Psoas muscle (tissue), 8 donors: ENCODE measurements at places on chromosomes 1 and 21. TPM values are rescaled to one million over a fixed set of nuclear protein-coding genes. Genes with fewer than 3 reads are reported as not detected.

DNA sequence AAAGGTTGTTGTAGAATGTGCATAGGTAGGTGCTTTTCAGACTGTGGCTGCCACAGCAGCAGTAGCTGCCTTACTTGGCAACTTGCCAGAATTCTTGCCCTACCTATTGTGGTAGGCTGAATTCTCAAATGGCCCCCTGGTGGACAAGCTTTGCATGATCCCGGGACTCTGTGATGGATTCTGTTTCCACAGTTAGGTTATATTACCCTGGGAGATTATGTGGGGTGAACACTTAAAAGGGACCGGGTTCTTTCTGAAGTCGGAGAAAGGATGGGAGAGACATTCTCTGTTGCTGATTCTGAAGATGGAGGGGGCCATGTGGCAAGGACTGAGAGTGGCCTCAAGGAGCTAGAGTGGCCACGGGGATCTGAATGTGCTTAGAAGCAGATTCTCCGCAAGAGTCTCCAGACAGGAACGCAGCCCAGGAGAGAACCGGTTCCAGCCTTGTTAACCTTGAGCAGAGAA is 32.1 kb upstream of the KCNE1 start:
- no peaks in the 10 kb centered on the region for H3K27me3 ChIP-seq
- H3K4me3 ChIP-seq: no peak overlapping the region
- H3K27ac ChIP-seq: no peak overlapping the region

GRCh38 chr1:53477651-53478501 is 18.7 kb downstream of the DMRTB1 start:
- no peaks in the 10 kb centered on the region for H3K36me3 ChIP-seq
- no peaks in the 10 kb centered on the region for H3K4me1 ChIP-seq
- peaks cover 7% of the 10 kb centered on the region for H3K27me3 ChIP-seq
- H3K4me3 ChIP-seq: no peak overlapping the region
- DNase-seq: no peak

DNA sequence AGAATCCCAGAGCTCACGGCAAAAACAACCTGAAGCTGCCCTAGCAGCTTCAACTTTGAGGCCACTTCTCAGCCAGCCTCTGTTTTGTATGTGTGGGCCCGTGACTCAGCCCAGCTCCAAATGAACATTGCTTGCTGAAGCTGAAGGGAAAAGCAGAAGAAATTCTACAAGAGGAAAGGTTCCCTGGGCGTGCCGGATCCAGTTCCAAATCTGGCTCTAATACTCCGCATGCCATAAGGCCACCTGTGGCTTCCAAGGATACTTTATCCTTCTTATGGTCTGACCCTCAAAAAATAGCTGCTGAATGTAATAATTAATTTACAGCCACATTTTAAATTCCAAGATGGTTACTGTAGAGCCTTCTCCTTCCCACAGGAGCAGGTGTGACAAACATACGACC is 24.3 kb downstream of the TSPAN2 start:
- H3K4me3 ChIP-seq: no peak overlapping the region
- DNase-seq: no peak
- no peaks in the 10 kb centered on the region for H3K27me3 ChIP-seq
- peaks cover 8% of the 10 kb centered on the region for H3K4me1 ChIP-seq

- H3K4me3 ChIP-seq: no peak overlapping the region
- no peaks in the 10 kb centered on the region for H3K36me3 ChIP-seq
- H3K27ac ChIP-seq: no peak overlapping the region
- H3K4me1 ChIP-seq: no peaks in the 10 kb centered on the region
These were observed 75.5 kb downstream of the VCAM1 start for GRCh38 chr1:100794748-100795645.

DNA sequence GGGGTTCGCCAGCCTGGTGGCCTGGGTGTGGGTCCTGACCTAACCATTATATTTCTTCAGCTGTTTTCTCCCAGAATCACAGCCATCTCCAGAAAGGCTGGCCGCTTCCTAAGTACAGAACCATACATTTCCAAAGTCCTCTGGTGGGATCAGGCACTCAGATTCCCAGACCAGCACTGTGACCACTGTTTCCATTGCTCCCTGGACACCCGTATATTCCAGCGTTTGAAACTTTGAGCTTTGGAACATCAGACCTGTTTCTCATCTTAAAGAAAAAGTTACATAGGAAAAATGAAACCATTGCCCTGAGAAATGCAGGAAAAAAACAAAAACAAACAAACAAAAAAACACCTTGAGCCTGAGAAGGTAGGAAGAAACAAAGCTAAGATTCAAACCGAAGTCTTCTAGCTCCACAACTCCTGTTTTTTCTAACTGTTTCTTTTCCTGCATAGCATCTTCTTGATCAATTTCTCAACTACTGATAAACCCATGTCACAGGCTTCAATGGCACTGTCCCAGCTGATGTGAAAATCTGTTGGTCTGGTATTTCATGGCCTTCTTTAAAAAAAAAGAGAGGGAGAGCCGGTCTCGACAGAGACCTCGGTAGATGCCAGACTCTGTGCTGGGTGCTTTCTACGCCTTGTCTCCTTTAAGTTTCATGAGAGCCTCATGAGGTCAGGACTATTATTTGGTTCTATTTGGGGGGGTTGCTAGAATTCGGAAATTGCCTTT is 221.3 kb downstream of the TOMM20 start:
- no peak overlapping the region for H3K4me3 ChIP-seq
- no peak overlapping the region for H3K27ac ChIP-seq
- H3K36me3 ChIP-seq: no peaks in the 10 kb centered on the region
- H3K27me3 ChIP-seq: no peaks in the 10 kb centered on the region
- DNase-seq: no peak

GRCh38 chr1:23288671-23289070 is 55.4 kb downstream of the HNRNPR start:
- no peak for DNase-seq
- peaks cover 47% of the 10 kb centered on the region for H3K36me3 ChIP-seq
- H3K4me1 ChIP-seq: no peaks in the 10 kb centered on the region
- H3K27ac ChIP-seq: no peak overlapping the region
- no peaks in the 10 kb centered on the region for H3K27me3 ChIP-seq

GRCh38 chr1:56135864-56136147 is 443.6 kb downstream of the PLPP3 start:
- no peak overlapping the region for H3K4me3 ChIP-seq
- no peaks in the 10 kb centered on the region for H3K36me3 ChIP-seq
- no peak for DNase-seq
- H3K27me3 ChIP-seq: no peaks in the 10 kb centered on the region
- H3K27ac ChIP-seq: no peak overlapping the region

GRCh38 chr1:167488786-167489185 is 29.5 kb downstream of the CD247 start:
- no peaks in the 10 kb centered on the region for H3K4me1 ChIP-seq
- no peaks in the 10 kb centered on the region for H3K27me3 ChIP-seq
- no peak overlapping the region for H3K4me3 ChIP-seq
- DNase-seq: no peak
- no peak overlapping the region for H3K27ac ChIP-seq

GRCh38 chr1:156748670-156749418 is 2.6 kb downstream of the HDGF start:
- H3K4me1 ChIP-seq: peaks cover 49% of the 10 kb centered on the region
- H3K27ac ChIP-seq: peak overlapping the region; percentile 98

DNA sequence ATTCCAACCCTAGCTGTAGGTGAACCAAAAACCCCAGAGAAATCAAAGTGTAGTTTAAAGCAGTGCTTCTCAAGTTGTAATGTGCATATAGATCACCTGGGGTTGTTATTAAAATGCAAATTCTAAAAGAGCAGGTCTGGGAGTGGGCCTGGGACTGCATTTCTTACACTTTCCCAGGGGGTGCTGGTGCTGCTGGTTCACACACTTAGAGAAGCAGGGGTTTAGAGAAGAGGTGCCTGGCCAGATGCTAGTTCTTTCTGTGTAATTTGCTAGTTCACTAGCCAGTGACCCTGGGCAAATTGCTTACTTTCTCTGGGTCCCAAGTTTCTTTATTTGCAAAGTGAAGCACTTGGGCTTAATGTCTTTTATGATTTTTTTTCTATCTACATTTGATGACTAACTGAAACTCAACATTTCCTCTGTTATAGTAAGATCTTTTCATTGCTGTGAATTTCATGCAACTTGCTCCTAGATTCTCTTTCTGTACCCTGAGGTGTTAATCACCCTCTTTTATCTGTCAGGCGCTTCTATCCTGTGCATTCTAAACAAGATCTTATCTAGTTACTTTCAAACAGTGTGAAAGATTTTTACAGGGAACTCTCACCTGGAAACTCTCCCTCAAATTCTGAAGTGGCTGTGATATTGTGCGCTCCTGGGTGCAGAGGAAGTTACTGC is 141.9 kb upstream of the UBE2U start:
- no peaks in the 10 kb centered on the region for H3K36me3 ChIP-seq
- H3K27me3 ChIP-seq: no peaks in the 10 kb centered on the region
- H3K27ac ChIP-seq: no peak overlapping the region
- H3K4me1 ChIP-seq: no peaks in the 10 kb centered on the region
- no peak overlapping the region for H3K4me3 ChIP-seq

DNA sequence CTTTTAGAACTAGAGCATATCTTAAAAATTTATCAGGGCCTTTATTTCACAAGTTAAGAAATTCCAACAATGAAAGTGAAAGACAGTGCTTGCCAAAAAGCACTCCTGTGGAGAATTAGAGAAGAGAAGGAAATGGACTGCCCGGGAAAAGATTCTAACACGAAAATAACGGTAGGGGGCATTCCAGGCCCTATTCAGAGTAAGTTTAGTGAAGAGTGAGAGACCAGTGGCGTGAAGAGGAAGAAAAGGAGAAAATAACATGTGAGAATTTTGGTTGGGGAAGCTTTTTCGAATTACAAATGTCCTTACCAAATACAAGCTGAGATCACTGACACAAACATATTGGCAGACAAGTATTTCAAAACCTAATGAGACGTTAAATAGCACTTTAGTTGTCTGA is 38.4 kb upstream of the RBM34 start:
- no peaks in the 10 kb centered on the region for H3K4me1 ChIP-seq
- H3K27ac ChIP-seq: no peak overlapping the region
- H3K36me3 ChIP-seq: no peaks in the 10 kb centered on the region
- DNase-seq: no peak
- H3K4me3 ChIP-seq: no peak overlapping the region
- H3K27me3 ChIP-seq: no peaks in the 10 kb centered on the region

- no peak overlapping the region for H3K4me3 ChIP-seq
- H3K4me1 ChIP-seq: no peaks in the 10 kb centered on the region
- no peaks in the 10 kb centered on the region for H3K36me3 ChIP-seq
- no peaks in the 10 kb centered on the region for H3K27me3 ChIP-seq
These were observed 13.0 kb downstream of the TIE1 start for GRCh38 chr1:43313771-43314170.

DNA sequence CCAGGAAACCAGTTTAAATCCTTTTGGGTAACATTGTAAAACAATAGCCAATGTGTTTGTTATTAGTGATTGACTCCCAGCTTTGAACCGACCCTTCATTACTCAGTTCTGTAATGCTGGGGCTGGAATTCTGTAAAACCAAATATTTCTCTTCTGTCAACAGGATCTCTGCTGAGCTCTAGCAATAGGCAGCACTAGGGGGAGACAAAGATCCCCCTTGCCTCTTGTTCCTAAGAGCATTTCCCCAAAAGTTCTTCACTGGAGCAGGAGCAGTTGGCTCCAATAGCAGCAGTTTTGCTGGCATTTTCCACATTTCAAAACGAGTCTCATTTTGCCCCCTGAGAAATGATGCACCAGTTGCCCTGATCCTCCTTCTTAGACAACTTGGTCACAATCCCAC is 1671.1 kb downstream of the MRPL39 start:
- H3K27ac ChIP-seq: no peak overlapping the region
- no peaks in the 10 kb centered on the region for H3K4me1 ChIP-seq
- no peaks in the 10 kb centered on the region for H3K36me3 ChIP-seq
- no peak for DNase-seq
- no peaks in the 10 kb centered on the region for H3K27me3 ChIP-seq
- H3K4me3 ChIP-seq: no peak overlapping the region

DNA sequence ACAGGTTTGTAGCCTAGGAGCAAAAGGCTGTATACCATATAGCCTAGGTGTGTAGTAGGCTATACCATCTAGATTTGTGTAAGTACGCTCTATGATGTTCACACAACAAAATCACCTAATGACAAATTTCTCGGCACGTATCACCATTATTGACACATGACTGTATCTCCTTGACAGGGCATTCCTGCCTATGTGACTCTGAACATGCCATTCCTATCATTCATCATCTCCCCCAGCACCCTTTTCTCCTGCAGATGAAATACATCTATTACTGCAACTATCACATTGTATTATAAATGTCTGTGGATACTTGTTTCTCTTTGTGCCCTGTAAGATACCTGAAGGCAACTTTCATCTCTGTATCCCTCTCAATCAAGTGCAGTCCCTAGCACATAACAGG is 29.9 kb downstream of the TP53BP2 start:
- no peak for DNase-seq
- H3K36me3 ChIP-seq: peaks cover 37% of the 10 kb centered on the region
- peaks cover 48% of the 10 kb centered on the region for H3K4me1 ChIP-seq

The GNG12 gene
- total RNA-seq: 18.6 TPM

The NHLH2 gene
- total RNA-seq: not detected

The SPRR5 gene
- total RNA-seq: not detected

The INSRR gene
- not detected for total RNA-seq
